ENCODE measurements at places on chromosomes 5 and 9. TPM values are rescaled to one million over a fixed set of nuclear protein-coding genes. Genes with fewer than 3 reads are reported as not detected.
A peak's percentile ranks its signal among the peaks of the same experiment; 100 is the strongest.

The PIK3R1 gene
- 83.7 TPM for total RNA-seq

The ZFP2 gene
- 1.3 TPM for total RNA-seq

DNA sequence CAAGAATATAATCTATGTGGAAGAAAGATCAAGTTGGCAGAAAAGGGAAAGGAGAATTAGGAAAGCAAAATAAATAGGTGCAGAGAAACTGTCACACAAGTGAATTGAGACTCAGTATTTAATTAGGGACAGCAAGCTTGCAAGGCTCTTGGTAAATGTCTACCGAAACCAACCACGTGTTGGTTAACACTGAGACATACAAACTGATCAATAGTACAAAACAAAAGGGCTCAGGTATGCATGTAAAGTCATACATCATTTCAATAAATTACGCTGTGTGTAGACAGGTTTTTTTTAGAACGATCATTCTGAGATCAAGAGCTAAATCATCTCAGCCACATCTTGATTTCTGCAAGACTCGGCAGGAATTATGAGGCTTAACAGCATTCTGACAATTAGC is 225.4 kb downstream of the EBF1 start:
- no peaks in the 10 kb centered on the region for H3K4me1 ChIP-seq
- no peak overlapping the region for H3K27ac ChIP-seq
- no peak for DNase-seq
- no peaks in the 10 kb centered on the region for H3K27me3 ChIP-seq

GRCh38 chr9:16571127-16571802 is 299.2 kb downstream of the BNC2 start:
- no peak overlapping the region for H3K4me3 ChIP-seq
- no peak for DNase-seq
- no peaks in the 10 kb centered on the region for H3K27me3 ChIP-seq
- no peaks in the 10 kb centered on the region for H3K4me1 ChIP-seq

DNA sequence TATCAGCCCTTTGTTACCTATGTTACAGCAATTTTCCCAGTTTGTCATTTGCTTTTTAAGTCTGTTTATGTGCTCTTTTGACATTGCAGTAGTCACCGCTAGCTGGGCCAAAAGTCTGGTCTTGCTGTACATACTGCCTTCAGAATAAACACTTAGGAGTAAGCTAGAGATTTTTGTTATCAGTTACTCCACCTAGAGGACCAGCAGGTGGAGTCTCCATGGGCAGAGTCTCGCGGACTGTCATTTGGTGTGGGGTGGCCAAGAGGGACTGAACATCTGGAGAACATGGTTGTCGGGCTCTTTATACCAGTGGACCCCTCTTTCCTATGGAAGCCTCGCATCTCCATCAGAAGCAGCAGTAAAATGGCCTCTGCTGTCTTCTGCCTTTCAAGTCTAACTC is 10.8 kb upstream of the MGAT1 start:
- no peaks in the 10 kb centered on the region for H3K27me3 ChIP-seq
- peaks cover 38% of the 10 kb centered on the region for H3K4me1 ChIP-seq
- no peak overlapping the region for H3K27ac ChIP-seq
- no peaks in the 10 kb centered on the region for H3K36me3 ChIP-seq

DNA sequence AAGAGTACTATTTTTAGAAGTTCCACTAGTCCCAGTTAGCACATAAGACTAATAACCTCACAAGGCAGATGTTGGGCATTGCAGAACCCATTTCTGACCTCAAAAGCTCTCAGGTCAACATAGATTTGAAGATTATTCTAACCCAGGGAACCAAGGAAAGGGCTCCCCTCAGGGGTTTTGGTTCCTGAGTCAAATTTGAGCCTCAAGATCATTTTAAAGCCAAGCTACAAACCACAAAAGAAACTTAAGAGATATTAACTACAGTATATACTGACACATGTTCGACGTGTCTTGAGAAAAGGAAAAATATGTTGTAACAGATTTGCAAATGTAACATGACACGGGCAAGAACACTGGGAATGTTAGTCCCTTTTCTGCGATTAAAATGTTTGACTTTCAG is 88.6 kb downstream of the GNAQ start:
- H3K36me3 ChIP-seq, result no peaks in the 10 kb centered on the region
- H3K4me3 ChIP-seq, result no peak overlapping the region
- peaks cover 27% of the 10 kb centered on the region for H3K4me1 ChIP-seq
- no peak overlapping the region for H3K27ac ChIP-seq
- H3K27me3 ChIP-seq, result no peaks in the 10 kb centered on the region

GRCh38 chr9:89877051-89878002 is 272.5 kb downstream of the GADD45G start:
- DNase-seq, result no peak
- H3K27me3 ChIP-seq, result no peaks in the 10 kb centered on the region
- H3K36me3 ChIP-seq, result no peaks in the 10 kb centered on the region

DNA sequence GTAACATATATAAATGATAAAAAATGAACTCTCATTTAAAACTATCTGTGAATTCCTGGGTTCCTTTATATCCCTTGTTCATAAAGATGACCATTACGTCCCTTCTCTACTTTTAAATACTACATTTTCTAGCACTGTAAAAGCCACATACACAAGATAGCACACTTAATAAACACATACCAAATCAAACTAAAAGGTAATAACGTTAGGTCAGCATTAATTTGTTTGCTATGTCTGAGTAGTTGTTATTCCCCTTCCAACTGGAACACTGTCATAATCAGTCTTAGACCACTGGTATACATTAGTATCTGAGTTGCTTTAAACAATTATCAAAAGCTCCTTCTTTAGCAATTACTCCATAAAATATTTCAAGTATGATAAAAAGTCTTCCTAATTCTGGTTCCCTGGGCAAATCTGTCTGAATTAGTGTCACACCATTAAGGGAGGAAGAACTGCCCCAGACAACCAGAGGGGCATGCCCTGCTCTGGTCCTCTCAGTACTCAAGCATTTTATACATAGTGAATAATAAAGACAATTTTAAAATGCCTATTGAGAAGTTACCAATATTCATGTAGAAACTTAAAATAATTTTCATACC is 98.1 kb downstream of the RAPGEF6 start:
- peak overlapping the region; percentile 71 for H3K27ac ChIP-seq
- H3K4me1 ChIP-seq, result peaks cover 57% of the 10 kb centered on the region
- no peaks in the 10 kb centered on the region for H3K27me3 ChIP-seq
- DNase-seq, result no peak
- H3K36me3 ChIP-seq, result peaks cover 2% of the 10 kb centered on the region
